ENCODE measurements at places on chromosomes 13 and 19. TPM values are rescaled to one million over a fixed set of nuclear protein-coding genes. Genes with fewer than 3 reads are reported as not detected.

DNA sequence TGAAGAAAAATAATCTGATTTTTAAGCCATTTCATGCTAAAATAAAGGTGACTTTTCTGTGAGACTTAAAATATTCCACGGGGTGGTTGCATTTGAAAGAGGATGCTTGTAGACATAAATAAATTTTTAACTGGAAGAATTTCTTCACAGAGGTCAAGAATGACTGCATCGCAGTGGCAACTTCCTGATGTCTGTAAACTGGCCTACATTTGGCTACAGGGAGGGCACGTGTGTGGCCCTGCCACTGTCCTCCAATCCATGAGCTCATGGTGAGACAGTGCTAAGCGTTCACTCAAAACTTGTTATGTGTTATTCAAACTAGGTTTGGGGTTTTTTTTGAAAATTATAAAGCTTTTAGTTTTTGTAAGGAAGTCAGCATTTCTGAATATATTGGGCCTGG is 1089.3 kb downstream of the EFNB2 start:
- DNase-seq = no peak

Gene FOSB
- 2.4 TPM for total RNA-seq

DNA sequence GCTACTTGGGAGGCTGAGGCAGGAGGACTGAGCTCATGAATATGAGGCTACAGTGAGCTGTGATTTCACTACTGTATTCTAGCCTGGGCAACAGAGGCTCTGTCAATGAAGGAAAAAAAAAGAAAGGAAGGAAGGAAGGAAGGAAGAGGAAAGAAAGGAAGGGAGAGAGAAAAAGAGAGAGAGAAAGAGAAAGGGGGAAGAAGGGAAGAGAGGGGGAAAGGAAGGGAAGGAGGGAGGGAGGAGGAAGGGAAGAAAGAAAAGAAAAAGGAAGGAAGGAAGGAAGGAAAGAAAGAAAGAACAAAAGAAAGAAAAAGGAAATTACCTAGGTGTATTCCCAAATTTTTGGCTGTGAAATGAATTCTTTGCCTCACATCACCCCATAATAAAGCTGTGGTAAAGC is 7.2 kb upstream of the RFX2 start:
- DNase-seq = no peak

Gene CLDN10
- total RNA-seq = not detected

Gene HS6ST3
- total RNA-seq = not detected

Gene TDRD12
- total RNA-seq = not detected

- DNase-seq = no peak
Measured at GRCh38 chr19:17112700-17113099, 37.1 kb downstream of the MYO9B start.
